Naive thymus-derived CD4-positive, alpha-beta T cell (primary cell): ENCODE measurements at places on chromosomes 6 and 20. TPM values are rescaled to one million over a fixed set of nuclear protein-coding genes. Genes with fewer than 3 reads are reported as not detected.

DNA sequence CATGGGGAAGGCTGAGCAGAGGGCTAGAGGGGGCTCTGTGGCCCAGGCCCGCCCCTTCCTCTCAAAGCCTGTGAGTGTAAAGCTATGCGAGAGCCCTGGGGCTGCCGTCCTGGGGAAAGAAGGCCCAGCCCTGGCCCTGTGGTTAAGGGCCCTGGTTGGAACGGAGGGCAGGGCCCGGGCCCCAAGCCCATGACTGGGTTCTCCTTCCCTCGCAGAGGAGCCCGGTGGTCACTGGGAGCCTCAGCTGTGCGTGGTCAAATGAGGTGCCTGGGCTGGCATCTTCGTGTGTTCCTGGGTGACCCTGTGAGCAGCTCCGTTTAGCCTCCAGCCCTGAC, 56.0 kb downstream of the SMOC2 start:
- no peak for DNase-seq

DNA sequence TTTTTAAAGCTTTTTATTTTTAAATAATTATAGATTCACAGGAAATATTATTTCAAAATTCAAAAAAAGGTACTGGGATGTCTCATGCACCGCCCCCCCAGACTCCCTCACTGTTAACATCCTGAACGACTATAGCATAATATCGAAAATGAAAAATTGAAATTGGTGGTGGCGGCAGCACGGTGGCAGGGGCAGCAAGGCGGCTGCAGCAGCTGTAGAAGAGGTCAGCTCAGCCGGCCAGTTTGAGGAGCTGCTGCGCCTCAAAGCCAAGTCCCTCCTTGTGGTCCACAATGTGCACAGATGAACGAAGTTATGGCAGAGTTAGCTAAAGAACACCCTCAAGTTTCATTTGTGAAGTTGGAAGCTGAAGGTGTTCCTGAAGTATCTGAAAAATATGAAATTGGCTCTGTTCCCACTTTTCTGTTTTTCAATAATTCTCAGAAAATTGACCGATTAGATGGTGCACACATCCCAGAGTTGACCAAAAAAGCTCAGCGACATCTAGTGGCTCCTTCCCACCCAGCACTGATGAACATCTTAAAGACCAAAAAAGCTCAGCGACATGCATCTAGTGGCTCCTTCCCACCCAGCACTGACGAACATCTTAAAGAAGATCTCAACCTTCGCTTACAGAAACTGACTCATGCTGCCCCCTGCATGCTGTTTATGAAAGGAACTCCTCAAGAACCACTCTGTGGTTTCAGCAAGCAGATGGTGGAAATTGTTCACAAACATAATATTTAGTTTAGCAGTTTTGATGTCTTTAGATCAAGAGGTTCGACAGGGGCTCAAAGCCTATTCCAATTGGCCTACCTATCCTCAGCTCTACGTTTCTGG, 100.8 kb downstream of the FAM217A start:
- no peak for DNase-seq

DNA sequence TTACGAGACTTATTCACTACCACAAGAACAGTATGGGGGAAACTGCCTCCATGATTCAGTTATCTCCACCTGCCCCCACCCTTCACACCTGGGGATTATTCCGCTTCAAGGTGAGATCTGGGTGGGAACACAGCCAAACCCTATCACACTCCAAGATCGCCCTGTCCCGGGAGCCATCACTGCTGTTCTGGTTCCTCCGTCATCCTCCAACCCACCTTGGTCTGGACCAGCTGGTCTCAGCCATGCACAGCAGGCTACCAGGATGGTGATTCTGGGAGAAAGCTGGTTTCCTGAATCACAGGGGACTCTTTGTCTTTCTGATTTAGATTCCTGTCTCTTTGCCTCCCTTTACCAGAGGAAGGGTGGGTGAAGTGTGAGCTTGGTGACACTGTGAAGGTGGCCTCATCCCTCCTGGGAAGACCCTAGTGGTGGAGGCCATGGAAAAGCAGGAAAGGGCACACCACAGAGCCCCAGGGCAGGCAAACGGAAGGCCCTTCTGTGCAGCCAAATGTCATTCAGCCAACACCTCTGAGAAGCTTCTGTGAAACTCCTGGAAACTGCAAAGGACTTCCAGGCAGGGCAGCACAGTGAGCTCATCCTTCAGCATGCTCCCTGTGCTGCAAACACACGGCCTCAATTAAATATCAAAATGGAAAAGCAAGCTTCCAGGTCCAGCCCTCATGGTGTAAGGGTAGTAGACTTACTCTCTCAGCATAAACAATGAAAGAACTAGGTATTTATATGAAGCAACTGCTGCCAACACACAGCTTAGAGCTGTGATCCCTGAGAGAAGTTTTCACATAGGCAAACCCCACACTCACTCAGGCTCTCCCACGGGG, 169.8 kb downstream of the ANKRD60 start:
- DNase-seq, result no peak

- DNase-seq, result no peak
Observed at GRCh38 chr20:19392344-19393130, 180.1 kb downstream of the SLC24A3 start.

- no peak for DNase-seq
Observed at GRCh38 chr6:129853996-129854711, 7.0 kb downstream of the TMEM244 start.

DNA sequence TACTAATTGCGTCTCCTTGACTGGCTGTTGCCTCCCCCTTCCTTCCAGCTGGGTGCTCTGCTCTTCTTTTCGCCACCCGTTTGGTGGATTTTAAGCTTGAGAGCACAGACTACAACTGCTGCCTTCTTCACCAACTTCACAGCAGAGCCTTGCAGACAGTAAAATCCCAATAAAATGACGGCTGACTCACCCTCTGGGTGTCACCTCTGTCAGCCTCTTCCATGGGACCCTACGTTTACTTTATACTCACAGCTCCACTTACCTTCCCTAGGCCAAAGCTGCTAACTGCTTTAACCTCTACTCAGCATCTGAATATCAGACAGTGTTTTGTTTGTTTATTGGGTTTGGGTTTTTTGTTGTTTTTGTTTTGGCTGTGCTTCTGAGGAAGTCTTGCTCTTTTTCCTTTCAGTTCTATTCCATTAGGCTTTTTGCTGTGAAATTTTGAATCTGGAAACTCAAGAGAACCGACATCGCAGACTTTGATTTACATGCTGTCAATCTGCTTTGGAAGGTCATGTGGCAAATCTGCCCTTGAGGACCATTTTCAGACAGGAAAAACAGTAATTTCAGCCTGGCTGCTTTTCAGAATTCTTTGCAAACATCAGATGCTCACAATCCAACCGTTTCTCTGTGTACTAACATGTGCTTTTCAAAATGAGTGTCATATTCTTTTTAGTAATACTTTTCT, 2.4 kb downstream of the AGPAT4 start:
- no peak for DNase-seq

GRCh38 chr20:50704971-50705370, 13.6 kb upstream of the RIPOR3 start:
- DNase-seq, result no peak

DNA sequence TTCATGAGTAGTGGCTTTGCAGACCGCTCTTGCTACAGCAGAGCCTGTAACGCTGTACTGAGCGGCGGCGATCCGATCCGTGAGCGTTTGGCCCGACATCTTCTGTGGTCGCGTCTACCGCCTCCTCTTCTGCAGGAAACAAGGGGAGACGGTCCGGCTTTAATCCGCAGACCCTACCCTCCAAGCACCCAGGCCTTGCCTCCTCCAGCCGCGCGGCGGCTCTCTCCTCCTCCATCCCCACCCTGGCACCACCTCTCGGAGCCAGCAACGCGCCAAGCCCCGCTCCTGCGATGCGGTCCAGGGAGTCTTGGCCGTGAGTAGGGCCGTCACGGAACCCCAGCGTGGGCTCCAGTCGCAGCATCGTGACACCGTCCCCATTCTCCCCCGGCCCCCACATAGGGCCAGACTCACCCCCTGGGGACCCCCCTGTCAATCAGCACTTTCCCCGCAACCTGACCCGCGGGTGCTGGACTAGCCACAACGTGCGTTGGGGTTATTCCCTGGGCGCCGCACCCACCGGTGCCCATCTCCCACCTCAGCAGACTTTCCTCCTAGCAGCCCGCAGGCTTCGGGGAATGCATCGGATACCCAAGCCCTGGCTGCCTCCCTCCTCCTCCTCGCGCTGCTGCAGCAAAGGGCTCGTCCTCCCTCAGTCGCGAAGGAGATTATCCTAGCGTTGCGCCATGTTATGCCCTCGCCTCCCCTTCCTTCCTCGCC, 914 bp downstream of the SNAP91 start:
- no peak for DNase-seq

GRCh38 chr6:120871416-120872261, 462.6 kb downstream of the TBC1D32 start:
- DNase-seq, result no peak

DNA sequence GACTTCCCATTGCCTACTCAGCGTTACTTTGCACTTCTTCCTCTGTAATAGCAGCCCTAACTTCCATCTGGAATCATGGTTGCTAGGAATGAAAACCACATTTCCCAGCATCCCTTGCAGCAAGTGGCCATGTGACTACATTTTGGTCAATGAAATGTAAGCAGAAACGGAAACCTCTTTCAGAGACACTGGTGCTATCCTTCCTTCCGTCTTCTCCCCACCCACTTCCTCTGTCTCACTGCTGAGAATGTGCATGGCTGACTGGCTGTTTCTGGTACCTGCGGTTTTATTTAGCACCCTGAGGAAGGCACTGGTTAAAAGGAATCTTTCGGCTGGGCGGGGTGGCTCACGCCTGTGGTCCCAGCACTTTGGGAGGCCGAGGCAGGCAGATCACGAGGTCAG, 107.4 kb downstream of the SCML4 start:
- DNase-seq, result peak; percentile 89

GRCh38 chr20:9588706-9589105, 74.3 kb downstream of the LAMP5 start:
- DNase-seq, result no peak

- no peak for DNase-seq
Observed at GRCh38 chr20:48047447-48047846, 262.2 kb upstream of the SULF2 start.

DNA sequence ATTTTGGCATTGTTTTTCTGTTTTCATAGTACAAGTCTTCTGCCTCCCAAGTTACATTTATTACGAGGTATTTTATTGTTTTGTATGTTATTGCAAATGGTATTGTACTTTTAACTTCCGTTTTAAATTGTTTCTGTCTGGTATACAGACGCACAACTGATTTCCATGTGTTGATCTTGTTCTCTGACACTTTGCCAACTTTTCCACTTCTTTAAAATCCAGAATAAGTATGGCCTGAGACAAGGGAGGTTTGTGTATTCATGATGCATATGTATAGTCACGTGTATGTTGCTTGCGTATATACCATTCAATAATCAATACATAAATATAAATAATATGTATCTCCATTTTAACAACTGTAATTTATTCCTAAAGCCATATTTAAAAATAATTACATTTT, 41.2 kb downstream of the THBS2 start:
- DNase-seq, result no peak

DNA sequence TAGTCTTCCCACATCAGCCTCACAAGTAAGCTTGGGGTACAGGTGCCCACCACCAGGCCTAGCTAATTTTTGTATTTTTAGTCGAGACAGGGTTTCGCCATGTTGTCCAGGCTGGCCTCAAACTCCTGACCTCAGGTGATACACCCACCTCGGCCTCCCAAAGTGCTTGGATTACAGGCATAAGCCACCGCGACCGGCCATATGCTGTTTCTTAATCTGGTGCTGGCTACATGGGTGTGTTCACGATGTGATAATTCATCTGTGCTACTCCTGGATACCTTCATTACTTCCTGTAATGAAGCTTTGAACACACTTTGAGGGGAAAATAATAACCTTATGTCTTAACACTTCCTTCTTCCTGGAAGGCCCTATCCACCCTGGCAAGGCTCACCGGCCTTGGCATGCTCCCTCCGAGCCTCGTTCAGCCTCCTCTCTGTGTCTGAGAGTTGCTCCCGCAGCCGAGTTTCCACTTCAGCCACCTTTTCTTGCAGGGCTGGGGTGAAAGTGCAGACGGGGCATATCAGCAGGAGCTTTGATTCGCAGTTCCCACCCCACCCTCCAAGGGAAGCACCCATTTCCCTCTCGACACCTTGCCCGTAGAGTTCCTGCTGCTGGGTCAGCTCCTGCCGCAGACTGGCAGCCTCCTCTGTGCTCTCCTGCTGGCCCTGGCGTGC, 5.6 kb upstream of the PSORS1C2 start:
- no peak for DNase-seq

DNA sequence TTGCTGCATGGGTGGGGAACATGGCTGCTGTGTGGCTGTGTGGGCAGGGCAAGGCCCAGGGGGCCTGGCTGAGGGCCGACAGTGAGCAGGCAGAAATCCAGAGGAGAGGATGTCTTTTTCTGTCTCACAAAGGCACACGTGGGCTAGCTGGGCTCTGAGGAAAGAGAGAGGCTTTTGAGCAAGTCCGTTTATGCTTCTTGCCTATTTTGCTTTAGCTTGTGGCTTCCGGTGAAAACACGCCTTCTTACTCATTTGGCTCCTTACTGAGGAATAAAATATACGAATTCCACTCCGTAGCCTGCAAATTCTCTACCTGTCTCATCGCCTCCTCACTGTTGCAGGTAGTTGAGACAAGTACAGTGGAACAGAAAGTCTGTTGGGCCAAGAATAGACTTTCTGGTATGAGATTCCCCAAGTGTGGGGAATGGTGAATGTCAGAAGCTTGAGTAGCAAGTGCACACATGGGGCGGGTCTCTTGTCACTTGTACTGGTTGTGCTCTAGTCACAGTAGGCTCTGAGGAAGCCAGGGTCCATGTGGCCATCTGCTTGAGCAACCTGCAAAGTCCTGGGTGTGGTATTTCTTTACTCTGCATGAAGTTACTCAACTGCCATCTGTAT, 28.4 kb downstream of the WRNIP1 start:
- DNase-seq, result no peak

DNA sequence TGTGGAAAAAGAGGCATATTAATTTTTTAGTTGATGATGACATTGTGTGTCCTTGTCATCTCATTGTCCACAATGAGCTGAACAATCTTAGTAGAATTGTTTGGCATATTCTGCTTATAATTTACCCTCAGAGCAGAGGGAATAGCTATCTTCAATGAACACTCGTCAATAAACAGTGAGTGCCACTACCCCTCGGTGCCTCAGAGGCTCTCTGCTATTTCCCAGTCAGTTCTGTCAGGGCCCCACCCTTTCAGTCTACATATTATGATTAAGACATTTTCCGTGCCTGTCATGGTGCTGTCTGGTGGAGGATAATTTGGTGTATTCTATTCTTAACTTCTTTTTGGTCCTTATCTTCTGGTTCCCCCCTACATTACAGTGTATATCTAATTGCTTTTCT, 31.2 kb downstream of the NUS1 start:
- no peak for DNase-seq

NINL gene
- 3.0 TPM for total RNA-seq

AK9 gene
- 18.1 TPM for total RNA-seq

CLPSL2 gene
- total RNA-seq, result not detected

C6orf120 gene
- 18.0 TPM for total RNA-seq

PRDM13 gene
- 0.08 TPM in 1 of 2 replicates, not detected in the other for total RNA-seq

ENPP4 gene
- 5.3 and 5.9 TPM in 2 replicates for total RNA-seq

FOXS1 gene
- total RNA-seq, result not detected in 2 replicates

TCP11 gene
- total RNA-seq, result not detected

GPSM3 gene
- total RNA-seq, result 325 TPM

RAET1L gene
- not detected for total RNA-seq

MAP1LC3A gene
- total RNA-seq, result 0.89 TPM

TSHZ2 gene
- total RNA-seq, result 18.7 and 21.0 TPM in 2 replicates

ABHD16B gene
- not detected for total RNA-seq

SEL1L2 gene
- total RNA-seq, result not detected

GJE1 gene
- not detected for total RNA-seq

LTB gene
- total RNA-seq, result 417 TPM
